ENCODE measurements at places on chromosomes 4 and X. TPM values are rescaled to one million over a fixed set of nuclear protein-coding genes. Genes with fewer than 3 reads are reported as not detected.

DNA sequence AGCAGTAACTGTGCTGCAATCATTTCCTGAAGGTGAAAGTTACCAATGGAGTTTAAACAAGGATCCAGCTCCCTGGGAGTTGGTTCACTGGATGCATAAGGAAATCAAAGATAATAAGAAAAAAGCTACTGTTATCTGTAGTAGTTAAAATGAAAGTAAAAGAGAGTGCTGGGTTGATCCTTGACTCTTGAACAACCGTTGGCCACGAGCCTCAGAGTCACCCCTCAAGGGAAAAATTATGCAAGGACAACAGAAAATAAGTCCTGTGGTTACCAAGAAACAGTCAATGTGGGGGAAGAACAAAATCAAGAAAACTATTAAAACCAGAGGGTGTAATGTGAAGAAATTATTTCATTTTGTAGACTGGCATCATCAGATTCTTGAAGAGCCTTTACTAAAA lies 49.7 kb upstream of the DDIT4L start:
- H3K27me3 ChIP-seq, result peaks cover 7% of the 10 kb centered on the region

DNA sequence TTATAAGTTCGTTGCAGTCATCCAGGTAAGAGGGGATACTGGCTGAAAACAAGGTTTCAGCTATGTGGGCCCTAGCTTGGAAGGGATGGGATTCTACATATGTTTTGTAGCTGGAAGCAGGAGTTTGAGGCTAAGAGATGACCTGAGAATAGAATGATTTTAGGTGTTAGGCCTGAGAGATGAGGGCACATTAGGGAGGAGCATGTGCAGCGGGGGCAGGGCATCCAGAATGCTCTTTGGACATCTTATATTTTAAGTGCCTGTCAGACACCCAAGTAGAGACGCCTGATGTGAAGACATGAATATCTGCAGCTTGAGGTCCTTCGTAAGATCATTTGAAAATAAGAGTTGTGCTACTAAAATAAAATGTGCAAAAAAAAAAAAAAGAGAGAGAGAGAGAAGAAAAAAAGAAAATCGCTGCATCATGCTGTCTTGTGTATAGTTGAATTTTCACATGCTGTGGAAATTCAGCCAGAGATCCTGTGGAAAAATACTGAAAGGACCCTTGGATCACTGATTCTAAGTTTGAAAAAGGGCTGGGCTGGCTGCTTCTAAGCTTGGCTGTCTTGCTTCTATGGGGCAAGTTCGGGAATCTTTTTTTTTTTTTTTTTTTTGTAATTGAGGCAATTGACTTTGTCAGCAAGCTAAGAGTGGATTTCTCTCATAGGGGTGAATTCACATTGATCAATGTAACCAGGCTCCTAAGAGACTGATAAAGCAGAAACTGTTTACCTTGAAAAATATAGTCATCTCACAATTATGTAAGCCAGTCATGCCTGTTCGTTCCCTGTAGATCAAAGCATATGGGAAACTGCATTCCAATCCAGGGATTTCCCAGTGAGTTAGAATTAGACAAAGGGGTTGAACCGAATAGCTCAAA lies 341.0 kb upstream of the GATB start:
- H3K27ac ChIP-seq, result peak overlapping the region; percentile 100
- H3K36me3 ChIP-seq, result peaks cover 32% of the 10 kb centered on the region
- H3K27me3 ChIP-seq, result no peaks in the 10 kb centered on the region
- DNase-seq, result no peak
- H3K4me3 ChIP-seq, result peak overlapping the region; percentile 78
- H3K4me1 ChIP-seq, result peaks cover 66% of the 10 kb centered on the region

DNA sequence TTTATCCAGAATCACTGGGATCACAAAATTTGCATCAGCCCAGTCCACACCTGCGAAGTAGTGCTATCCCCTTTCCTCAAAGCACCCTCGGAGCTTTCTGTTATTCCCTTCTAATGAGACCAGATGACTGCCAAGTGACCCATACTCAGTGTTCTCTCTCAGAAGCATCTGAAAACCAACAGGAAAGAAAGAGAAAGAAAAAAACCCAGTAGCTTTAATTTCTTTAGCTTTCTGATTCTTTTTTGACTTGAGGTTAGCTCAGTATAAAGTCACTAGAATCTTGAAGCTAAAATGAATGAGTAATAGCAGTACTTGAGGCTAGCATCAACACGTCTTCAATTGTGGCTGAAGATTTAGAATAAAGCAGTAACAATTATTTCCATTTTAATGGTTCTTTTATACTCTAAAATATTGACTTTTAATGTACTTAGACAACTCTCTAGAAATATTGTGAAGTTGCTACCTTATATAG lies 124.4 kb downstream of the ANK2 start:
- no peak for DNase-seq
- H3K27me3 ChIP-seq, result peaks cover 7% of the 10 kb centered on the region
- H3K36me3 ChIP-seq, result no peaks in the 10 kb centered on the region
- no peaks in the 10 kb centered on the region for H3K4me1 ChIP-seq
- no peak overlapping the region for H3K27ac ChIP-seq
- H3K4me3 ChIP-seq, result no peak overlapping the region

DNA sequence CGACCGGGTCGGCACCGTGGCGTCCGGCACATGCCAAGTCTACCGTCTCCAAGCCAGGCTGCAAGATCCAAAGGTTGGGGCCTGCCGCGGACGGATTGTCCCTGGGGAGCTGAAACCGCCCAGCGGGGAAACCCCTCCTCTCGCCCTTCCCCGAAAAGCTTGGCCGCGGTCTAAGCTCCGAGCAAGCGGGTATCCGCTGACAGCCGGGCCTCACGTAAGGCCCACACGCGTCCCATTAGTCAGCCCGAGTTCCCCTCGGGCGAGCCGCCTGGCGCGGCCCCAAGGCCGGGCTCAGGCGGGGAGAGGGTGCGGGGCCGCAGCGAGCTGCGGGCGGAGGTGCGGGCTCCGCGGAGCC lies 6.8 kb upstream of the BCOR start:
- peaks cover 15% of the 10 kb centered on the region for H3K4me1 ChIP-seq
- peak overlapping the region; percentile 20 for H3K4me3 ChIP-seq
- no peaks in the 10 kb centered on the region for H3K36me3 ChIP-seq

The MMRN1 gene
- 0.23 TPM for total RNA-seq

DNA sequence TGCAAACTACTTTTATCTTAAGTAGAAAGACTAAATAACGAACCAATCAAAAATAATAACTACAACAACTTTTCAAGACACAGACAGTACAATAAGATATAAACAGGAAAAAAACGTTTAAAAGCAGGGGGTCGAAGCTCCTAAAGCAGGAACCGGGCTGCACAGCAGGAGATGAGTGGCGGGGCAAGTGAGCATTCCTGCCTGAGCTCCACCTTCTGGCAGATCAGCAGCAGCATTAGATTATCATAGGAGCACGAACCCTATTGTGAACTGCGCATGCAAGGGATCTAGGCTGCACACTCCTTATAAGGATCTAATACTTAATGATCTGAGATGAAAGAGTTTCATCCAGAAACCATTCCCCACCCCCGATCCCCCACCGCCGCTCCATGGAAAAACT lies 146.2 kb downstream of the TEX11 start:
- H3K4me3 ChIP-seq, result no peak overlapping the region
- no peaks in the 10 kb centered on the region for H3K4me1 ChIP-seq
- no peak overlapping the region for H3K27ac ChIP-seq
- no peak for DNase-seq

The PCYT1B gene
- 0.23 TPM for total RNA-seq

DNA sequence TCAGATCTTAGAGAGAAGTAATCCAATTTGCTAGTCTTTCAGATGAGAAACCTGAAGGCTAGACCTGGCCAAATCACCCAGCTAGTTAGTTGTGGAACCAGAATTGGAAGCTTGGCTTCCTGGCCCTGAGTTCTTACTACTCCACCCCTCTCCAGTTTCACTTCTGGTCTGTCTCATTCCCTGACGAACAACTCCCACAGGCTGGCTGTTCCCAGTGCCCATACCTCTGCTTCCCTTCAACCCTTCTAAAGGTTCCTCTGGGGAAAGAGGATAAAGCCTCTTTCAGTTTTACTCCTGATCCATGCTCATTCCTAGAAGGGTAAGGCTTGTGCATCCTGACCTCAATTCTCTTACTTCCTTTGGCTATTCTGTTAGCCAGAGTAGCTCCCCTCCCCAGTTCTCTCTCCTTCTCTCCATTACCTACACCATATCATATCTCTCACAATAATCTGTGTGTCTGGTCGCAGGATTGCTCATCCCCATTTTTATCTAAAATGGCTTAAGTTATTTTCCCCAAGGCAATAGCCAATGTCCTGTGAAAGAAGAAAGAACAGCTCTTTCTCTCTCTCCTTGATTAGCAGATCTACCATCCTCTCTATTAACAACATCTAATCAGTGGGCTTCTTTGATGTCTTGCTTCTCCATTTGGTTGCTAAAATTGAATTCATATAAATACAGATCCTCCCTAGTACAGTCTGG lies 155.0 kb upstream of the MAOA start:
- H3K4me1 ChIP-seq, result peaks cover 4% of the 10 kb centered on the region
- H3K27me3 ChIP-seq, result no peaks in the 10 kb centered on the region
- H3K27ac ChIP-seq, result no peak overlapping the region
- no peaks in the 10 kb centered on the region for H3K36me3 ChIP-seq
- no peak overlapping the region for H3K4me3 ChIP-seq

GRCh38 chr4:26048950-26049349 lies 134.9 kb downstream of the SMIM20 start:
- H3K27me3 ChIP-seq, result peaks cover 7% of the 10 kb centered on the region
- no peak for DNase-seq
- peaks cover 4% of the 10 kb centered on the region for H3K36me3 ChIP-seq
- H3K4me1 ChIP-seq, result peaks cover 10% of the 10 kb centered on the region
- no peak overlapping the region for H3K4me3 ChIP-seq
- no peak overlapping the region for H3K27ac ChIP-seq

DNA sequence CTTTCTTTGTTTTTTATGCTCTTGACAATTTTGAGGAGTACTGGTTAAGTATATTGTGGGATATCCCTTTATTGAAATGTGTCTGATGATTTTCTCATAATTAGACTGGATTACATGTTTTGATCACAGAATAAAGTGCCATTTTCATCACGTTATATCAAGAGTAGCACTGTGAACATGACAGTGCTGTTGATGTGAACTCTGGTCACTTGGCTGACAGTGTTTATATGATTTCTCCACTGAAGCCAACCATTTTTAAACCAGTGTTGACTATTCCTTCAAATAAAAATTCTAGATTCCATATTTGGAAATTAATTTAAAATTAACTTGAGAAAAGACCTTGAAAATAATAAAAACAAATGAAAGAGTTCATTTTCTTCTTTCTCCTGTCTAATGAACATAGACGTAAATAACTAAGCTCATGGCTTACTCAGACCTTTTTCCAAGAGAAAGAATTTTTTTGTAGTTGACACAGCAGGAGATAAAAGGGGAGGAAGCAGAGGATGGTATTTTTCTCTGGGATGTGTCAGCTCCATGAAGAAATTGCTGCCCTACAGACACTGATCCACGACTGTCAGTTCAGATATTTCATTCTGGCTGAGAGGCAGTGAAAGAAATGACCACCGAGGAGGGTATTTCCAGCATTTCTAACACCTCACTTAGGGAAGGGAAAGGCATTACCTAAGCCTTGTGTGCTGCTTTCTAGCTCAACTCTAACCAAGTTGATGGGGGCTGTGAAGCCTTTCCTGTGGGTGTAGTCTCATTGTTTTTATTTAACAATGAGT lies 150.9 kb upstream of the ANK2 start:
- H3K27me3 ChIP-seq, result peaks cover 41% of the 10 kb centered on the region
- DNase-seq, result no peak
- H3K36me3 ChIP-seq, result no peaks in the 10 kb centered on the region

DNA sequence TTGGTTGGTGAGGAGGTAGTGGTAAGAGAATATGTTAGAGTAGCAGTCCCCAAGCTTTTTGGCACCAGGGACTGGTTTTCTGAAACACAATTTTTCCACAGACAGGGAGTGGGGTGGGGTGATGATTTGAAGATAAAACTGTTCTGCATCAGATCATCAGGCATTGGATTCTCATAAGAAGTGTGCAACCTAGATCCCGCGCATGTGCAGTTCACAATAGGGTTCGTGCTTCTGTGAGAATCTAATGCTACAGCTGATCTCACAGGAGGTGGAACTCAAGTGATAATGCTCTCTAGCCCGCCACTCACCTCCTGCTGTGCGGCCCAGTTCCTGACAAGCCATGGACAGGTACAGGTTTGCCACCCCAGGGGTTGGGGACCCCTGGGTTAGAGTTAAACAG lies 423.3 kb downstream of the GPAT3 start:
- no peak overlapping the region for H3K4me3 ChIP-seq
- H3K36me3 ChIP-seq, result no peaks in the 10 kb centered on the region
- H3K27me3 ChIP-seq, result no peaks in the 10 kb centered on the region
- H3K27ac ChIP-seq, result no peak overlapping the region
- no peaks in the 10 kb centered on the region for H3K4me1 ChIP-seq
- DNase-seq, result no peak

DNA sequence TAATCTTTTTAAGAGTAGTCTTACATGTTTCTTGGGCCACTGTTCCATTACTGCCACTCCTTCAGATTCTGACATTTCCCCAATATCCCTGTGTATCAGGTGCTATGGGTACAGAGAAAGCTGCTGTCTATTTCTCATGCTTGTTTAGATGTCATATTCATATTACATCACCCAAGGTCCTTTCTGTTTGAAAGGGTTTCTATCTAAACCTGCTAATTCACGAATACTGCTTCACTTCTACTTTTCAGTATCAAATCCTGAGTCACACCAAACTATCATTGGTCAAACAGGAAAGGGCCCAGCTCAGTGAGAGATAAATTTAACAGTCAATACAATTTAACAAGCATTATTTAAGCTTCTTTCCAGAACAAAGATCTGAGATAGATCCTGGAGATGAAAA lies 241.4 kb downstream of the UGT8 start:
- H3K36me3 ChIP-seq, result no peaks in the 10 kb centered on the region
- H3K27me3 ChIP-seq, result no peaks in the 10 kb centered on the region
- no peak for DNase-seq
- no peak overlapping the region for H3K4me3 ChIP-seq
- no peaks in the 10 kb centered on the region for H3K4me1 ChIP-seq
- no peak overlapping the region for H3K27ac ChIP-seq

GRCh38 chr4:14410516-14410915 lies 591.8 kb upstream of the CPEB2 start:
- H3K4me3 ChIP-seq, result no peak overlapping the region
- H3K4me1 ChIP-seq, result no peaks in the 10 kb centered on the region
- no peaks in the 10 kb centered on the region for H3K36me3 ChIP-seq
- H3K27me3 ChIP-seq, result no peaks in the 10 kb centered on the region

GRCh38 chrX:40933706-40934425 lies 151.4 kb upstream of the USP9X start:
- no peaks in the 10 kb centered on the region for H3K27me3 ChIP-seq
- no peak for DNase-seq
- peak overlapping the region; percentile 85 for H3K27ac ChIP-seq
- H3K4me3 ChIP-seq, result peak overlapping the region; percentile 67
- no peaks in the 10 kb centered on the region for H3K36me3 ChIP-seq

- H3K36me3 ChIP-seq, result no peaks in the 10 kb centered on the region
- H3K4me3 ChIP-seq, result no peak overlapping the region
- H3K27ac ChIP-seq, result no peak overlapping the region
- no peak for DNase-seq
- H3K27me3 ChIP-seq, result peaks cover 4% of the 10 kb centered on the region
These were observed 3.4 kb upstream of the PRPS1 start for GRCh38 chrX:107624893-107625292.

- no peaks in the 10 kb centered on the region for H3K36me3 ChIP-seq
- no peak overlapping the region for H3K4me3 ChIP-seq
- no peaks in the 10 kb centered on the region for H3K27me3 ChIP-seq
- no peaks in the 10 kb centered on the region for H3K4me1 ChIP-seq
These were observed 286.3 kb downstream of the PDHA2 start for GRCh38 chr4:96126227-96126626.

The AKAP4 gene
- not detected for total RNA-seq

GRCh38 chr4:165058666-165059065 lies 5.0 kb downstream of the TRIM75 start:
- no peak for DNase-seq
- H3K4me3 ChIP-seq, result no peak overlapping the region
- no peak overlapping the region for H3K27ac ChIP-seq

- no peaks in the 10 kb centered on the region for H3K4me1 ChIP-seq
- no peak overlapping the region for H3K4me3 ChIP-seq
- DNase-seq, result no peak
- H3K36me3 ChIP-seq, result no peaks in the 10 kb centered on the region
- no peaks in the 10 kb centered on the region for H3K27me3 ChIP-seq
These were observed 88.2 kb downstream of the RBM46 start for GRCh38 chr4:154869301-154869700.
